Fibroblast of upper back skin (primary cell): ENCODE measurements at places on chromosomes 1 and 21.

- peak; percentile 70 for DNase-seq
These were observed 253.1 kb upstream of the DUSP10 start for GRCh38 chr1:221994939-221995338.

DNA sequence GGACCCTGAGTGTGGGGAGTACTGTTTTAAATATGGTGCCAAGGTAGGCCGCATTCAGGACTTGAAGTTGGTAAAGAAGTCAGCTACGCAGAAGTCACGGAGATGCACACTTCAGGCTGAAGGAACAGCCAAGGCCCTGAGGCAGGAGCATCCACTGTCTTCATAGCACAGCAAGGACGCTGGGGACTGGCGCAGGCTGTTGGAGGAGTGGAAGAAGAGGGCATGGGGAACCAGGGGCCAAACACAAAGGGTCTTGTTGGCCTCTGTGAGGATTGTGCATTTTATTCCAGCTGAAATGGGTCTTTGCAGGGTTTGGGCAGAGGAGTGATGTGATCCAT lies 16.6 kb downstream of the DNAJC16 start:
- no peak for DNase-seq

DNA sequence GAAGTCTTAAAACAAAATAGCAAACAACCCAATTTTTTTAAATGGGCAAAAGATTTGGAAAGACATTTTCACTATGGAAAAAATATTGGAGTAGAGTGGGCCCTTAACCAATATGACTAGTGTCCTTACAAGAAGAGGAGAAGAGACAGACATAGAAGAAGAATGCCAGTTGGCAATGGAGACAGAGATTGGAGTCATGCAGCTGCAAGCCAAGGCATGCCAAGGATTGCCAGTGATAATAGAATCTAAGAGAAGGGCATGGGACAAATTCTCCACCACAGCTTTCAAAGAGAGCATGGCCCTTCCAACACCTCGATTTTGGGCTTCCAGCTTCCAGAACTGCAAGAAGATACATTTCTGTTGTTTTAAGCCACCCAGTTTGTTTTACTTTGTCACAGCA lies 92.7 kb downstream of the RGS2 start:
- no peak for DNase-seq

DNA sequence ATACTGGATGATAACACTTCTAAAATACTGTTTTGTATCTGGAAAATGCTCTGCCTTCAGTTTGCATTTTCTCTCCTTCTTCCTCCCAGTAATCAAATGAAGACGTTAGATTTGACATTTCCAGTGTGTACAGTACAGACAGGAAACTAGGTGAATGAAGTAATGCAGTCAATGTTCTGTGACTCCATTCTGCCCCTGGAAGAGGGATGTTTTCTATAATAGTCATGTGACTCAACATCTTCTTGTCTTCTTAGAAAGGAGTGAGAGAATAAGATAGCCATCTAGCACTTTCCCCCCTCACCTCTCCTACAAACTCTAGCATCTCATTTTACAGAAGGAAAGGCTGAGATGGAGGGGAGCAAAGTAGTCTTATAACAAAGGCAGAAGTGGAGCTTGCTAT lies 77.6 kb downstream of the DDR2 start:
- DNase-seq, result peak; percentile 25

- no peak for DNase-seq
These were observed 3.3 kb upstream of the CASZ1 start for GRCh38 chr1:10799726-10800125.

DNA sequence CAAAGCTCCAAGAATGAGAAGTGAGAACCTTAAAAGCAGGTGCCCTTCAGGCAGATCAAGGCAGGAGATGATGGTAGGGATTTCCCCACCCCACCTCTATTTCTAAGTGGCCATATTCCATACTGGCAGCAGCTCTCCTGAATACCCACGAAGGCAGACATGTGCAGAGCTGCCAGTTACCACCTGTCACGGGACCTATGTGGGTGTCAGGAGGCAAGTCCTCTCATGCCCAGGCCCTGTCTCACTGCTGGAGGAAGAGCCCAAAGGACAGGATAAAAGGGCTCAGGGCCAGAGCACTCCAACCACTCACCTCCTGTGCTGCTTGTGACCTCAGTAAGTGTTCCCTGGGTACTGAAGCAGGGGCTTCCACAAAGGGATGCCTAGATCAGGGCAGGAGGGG lies 721 bp upstream of the LCE1B start:
- DNase-seq, result no peak

DNA sequence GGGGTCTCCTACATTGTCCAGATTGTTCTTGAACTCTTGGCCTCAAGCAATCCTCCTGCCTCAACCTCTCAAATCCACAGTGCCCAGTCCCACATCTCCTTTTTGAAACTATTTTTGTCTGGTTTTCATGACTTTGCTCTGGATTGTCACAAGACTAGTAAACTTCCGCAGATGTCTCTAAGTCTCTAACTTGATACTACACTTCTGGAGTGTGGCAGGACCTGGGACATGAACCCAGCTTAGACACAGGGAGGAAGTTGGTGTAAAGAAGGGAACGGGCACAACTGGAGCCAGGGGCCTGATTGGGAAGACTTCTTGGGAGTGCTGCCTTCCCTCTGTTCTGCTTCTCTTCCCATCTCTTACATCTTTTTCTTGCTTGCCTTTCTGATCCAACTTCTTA lies 16.2 kb upstream of the DISC1 start:
- DNase-seq, result no peak

- peak; percentile 36 for DNase-seq
These were observed 33.7 kb upstream of the VASH2 start for GRCh38 chr1:212916481-212917133.

GRCh38 chr1:204974327-204974726 lies 68.7 kb upstream of the CNTN2 start:
- no peak for DNase-seq

DNA sequence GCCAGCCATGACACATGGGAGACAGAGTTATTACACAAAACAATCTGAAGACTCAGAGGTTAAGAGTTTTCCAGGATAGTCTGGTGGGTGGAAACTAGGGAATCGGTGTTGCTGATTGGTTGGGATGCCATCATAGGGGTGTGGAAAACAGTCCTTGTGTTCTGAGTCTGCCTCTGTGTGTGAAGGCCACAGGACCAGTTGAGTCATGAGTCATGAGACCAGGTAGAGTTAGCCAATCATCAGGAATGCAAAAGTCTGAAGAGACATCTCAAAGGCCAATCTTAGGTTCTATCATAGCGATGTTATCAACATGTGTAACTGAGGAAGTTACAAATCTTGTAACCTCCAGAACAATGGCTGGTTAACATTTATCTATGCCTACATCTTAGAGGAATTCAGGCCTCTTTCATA lies 49.7 kb upstream of the NEK7 start:
- peak; percentile 79 for DNase-seq

DNA sequence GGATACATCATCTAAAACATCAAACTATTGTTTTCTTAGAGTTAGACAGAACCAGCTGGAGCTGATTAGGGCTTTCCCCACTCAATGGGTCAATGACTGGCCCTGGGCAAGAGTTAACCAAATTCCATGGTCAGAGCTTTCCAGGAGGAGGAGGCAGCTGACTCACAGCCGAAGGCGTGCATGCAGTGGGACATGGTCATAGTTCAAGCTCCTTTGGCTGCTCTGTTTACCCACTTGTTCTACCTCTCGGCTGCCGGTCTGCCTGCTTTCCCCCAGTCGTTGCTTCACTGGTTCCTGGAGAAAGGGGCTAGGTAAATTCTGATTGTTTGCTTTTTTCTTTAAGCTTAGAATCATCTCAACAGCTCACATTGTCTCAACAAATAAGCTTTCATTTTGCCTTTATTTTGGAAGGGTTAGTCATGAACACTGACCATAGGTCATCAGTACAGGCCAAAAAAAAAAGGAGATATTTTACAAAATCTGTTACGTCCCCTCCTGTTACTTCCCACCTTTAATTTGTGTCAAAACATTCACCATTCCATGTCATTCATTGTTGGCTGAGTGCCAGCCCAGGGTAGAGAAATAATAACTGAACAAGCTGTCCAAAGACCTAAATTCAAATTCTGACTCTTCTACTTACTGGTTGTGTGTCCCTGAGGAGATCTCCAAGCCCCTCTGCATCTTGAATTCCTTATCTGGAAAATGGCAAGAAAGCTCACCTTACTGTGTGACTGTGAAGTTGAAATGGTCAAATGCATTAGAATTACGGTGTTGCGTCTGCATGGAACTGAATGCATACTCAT lies 12.0 kb downstream of the MAB21L3 start:
- DNase-seq, result peak; percentile 94

DNA sequence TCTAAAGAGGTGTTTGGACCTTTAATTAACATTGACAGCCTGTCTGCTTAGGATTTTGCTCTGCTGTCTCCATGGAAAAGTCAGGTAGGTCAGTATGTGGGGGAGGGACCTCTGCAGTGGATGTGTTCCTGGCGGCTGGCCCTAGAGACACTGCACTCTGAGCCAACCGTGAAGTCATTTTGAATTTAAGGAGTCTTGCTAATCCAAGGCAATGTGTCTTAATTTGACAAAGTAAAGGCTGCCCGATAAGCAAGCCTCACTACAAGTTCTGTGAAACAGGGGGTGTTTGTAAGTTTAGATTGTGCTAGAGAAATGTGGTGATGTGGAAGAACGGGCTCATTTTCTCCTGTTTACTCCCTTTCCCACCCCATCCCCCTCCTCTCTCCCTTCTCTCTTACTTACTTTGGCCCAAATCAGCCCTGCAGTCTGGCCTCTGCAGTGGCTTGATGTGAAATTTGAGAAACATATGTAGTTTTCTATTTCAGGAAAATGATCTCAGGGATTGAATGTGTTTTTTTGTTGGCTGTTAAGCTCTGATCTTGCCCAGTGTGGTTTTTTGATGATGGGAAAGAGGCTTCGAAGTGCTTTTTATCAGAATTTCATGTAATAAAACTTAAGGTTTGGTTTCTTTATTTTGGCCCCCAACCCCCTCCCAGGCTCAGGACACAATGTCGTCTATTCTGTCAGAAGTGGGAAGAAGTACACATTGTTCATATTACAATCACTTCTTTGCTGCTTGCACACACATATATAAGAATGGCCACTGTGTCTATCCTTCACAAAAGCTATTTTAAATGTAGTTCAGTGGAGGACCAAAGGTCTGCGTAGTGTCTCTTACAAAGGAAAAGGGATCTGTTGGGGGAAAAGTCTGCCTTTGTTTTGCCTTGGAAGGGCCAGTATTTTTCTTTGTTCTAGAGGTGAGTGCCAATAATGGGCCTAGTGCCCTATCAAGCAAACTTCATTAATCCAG lies 96.6 kb downstream of the FGGY start:
- peak; percentile 92 for DNase-seq

DNA sequence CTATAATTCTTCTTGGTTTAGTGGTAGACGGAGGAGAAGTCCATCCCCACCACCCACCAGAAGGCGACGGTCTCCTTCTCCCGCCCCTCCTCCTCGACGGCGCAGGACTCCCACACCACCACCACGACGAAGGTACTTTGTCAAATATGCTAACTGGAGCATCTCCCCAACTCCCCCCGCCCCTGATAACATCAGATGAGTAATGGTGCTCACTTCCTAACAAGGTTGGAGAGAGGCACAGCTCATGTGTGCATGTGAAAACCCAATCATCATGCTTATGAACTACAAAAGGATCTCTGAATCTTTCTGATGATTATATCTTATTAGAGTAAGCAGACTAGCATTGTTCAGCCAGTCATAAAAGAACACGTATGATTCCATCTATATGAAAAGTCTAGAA lies 23.7 kb downstream of the SRRM1 start:
- DNase-seq, result no peak

DNA sequence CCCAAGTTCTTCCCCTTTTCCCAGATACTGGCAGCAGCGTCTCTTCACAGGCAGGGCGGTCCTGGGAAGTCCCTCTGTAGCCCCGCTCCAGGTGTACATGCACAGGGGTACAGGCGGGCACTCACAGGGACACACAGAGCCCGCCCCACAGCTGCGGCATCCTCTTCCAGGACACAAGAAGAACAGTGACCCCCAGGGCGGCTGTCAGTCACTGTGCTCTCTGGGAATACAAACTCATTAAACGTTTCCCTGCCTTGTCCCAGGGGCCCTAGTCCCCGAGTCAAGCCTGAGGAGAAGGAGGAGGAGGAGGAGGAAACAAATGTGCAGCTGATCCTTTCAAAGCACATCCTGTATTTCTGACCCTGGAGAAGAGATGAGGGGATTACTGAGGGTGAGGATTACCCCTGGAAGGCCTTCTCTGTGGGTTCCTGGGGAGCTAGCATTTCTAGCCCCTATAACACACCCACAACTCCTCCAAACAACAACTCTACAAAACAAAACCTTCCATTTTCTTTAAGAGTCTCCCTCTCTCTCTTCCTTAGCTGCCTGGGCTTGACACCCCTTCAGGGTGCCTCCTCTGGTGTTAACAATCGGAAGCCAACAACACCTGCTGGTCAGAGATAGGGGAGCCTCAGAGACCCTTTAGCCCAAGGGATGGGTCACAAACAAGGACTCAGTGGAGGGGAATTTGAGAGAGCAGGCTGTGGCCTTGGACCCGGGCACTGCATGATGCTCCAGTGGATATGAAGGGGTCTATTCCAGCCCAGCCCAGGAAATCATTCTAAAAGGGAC lies 28.4 kb upstream of the DMBX1 start:
- DNase-seq, result no peak

DNA sequence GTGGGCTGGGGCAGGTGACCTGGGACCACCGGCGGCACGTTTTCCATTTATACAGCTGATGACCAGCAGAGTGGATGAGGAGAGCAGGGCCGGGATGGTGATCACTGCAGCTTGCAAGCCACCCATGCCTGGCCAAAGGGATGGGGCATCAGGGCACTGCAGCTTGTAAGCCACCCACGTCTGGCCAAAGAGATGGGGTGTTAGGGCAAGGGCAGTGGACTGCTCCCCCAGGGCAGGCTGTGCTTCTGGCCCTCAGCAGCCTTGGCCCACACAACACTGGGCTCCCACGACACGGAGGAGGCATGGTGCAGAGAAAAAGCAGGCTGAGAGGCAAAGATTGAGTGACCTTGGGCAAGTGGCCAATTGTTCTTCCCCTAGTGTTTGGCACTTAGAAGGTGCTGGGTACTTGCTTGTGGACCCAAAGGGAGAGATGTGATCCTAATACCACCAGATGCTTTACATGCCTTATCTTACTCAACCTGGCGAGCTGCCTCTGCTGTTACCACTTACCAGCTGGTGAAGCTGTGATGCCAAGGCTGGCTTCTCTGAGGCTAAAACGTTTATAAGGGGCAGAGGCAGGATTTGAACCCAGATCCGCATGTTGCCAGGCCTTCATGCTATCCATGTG lies 48.3 kb downstream of the TRIM62 start:
- DNase-seq, result no peak

DNA sequence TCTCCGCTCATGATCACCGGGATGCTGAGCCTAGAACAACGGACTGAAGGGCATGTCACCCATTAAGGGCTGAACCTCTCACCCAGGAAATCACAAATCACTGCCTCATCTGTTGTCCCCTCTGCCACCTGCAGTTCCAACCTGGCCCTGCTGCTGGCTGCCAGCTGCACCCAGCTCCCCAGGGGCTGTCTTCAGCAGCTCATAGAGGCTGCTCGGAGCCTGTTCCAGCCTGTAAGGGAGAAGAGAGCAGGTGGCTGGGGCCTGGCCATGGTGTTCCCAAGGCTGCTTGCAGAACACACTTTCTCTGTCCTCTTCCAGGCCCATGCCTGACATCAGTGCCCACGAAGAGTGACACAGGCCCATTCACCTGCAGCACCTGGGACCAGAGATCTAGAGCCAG lies 44.5 kb upstream of the DISP3 start:
- DNase-seq, result no peak

GRCh38 chr1:227317011-227317451 lies 1.3 kb downstream of the CDC42BPA start:
- DNase-seq, result peak; percentile 31
